ENCODE measurements at places on chromosomes 16 and 17.

GRCh38 chr16:11255737-11256660 lies at the start of gene SOCS1:
TSS of gene SOCS1 (minus strand) at chr16:11256204. CDS start at chr16:11255478, 726 bp downstream.
- DNase-seq: peak; percentile 86

DNA sequence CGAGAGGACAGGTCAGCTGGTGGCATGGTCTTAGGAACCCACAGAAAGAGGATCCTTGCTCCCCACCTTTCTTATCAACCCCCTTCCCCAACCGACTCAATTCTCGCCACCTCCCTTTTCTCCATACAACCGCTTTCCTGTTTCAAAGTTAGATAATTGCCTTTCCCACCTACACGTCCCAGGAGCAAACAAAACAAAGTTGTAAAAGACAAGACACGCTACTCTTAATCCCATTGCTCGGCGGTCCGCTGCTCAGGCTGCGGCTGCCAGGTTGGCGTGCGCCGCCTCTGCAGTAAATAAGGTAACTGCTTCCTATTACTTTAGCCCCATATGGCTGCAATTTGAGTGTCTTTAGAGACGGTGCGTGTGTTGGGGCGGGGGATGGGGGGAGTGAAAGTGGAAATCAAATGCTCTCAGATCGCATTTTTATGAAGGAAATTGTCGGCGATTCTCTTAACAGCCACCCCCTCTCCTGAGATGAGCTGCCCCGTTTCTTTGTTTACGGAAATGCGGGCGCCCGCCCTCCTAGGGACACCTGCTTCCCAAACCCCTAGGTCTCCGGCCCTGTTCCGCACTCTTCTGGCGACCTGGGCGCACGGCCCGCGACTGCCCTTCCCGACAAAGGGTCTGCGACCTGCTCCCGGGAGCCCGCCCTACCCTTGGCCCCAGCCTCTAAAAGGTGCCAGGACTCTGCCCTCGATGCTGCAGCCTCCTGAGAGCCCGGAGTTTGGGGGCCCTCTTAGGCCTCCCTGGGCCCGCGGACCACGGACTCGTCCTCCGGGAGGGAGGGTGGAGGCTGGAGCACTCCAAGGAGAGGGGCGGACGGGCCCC lies 3.7 kb upstream of the CBX8 start:
- peak; percentile 52 for DNase-seq

GRCh38 chr17:13118311-13118710 lies 100.5 kb upstream of the ELAC2 start:
- no peak for DNase-seq

DNA sequence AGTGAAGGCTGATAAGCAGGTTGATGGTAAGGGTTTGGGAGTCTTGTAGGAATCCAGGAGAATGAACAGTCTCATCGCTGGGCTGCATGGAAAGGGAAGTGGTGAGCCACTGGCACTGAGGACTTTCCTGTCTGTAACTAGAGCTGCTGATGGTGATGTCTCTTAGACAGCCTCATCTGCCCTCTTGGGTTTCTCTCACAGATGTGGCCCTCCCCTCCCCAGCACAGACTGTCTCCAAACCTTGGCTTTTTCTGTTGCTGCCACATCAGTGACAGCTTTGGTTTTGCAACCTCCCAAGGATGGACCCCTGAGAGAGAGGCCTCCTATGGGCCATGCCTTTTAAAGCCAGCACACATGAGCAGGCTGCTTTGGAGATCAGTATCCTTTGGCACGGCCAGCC lies 16.9 kb downstream of the PLCG2 start:
- no peak for DNase-seq

DNA sequence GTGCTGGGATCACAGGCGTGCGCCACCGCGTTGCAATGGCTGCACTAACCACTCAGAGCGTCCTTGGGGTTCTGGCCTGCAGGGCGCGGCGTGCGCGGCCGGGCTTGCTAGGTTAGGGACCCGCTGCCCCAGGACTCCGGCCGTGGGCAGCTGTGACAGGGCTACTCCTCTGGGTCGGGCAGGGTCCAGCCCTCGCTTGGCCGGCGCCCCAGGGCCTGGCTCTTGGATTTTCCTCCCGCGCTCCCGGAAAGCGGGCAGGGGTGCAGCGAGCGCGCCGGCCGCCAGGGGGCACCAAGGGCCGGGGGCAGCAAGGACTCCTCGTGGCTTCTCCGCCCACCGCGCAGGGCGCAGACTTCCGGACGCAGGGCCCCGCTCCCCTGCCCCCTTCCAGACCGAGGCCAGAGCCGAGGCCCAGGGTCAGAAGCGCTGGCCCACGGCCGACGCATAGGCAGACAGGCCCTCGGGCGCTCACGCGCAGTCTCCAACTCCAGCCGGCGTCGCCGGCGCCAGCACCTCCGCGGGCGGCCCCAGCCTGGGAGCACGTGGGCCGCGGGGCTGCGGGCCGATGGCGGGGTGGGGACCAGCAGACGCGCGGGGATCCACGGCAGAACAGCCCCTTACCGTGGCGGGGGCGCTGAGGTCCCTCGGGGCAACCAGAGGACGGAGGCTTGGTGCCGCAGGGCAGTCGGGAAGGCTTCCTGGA lies 355 bp downstream of the TLE7 start:
- DNase-seq: peak; percentile 32

- no peak for DNase-seq
Measured at GRCh38 chr17:18226284-18226945, 980 bp downstream of the LLGL1 start.

DNA sequence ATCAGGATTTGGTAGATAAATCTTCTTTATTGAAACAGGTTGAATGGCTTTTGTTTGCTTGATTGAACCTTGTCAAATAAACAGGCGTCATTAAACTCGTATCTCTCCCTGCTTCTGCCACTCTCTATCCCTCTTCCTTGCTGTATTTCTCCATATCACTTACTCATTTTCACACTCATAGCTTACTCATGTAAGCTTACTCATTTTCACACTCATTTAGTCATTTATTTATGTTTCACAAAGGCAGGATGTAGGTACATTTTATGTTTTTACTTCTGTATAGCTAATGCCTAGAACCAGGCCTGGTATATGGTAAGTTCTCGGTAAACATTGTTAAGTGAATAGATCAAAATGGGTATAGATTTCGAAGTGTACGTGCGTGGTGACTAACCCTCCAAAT lies 450.0 kb downstream of the PMP22 start:
- DNase-seq: no peak

DNA sequence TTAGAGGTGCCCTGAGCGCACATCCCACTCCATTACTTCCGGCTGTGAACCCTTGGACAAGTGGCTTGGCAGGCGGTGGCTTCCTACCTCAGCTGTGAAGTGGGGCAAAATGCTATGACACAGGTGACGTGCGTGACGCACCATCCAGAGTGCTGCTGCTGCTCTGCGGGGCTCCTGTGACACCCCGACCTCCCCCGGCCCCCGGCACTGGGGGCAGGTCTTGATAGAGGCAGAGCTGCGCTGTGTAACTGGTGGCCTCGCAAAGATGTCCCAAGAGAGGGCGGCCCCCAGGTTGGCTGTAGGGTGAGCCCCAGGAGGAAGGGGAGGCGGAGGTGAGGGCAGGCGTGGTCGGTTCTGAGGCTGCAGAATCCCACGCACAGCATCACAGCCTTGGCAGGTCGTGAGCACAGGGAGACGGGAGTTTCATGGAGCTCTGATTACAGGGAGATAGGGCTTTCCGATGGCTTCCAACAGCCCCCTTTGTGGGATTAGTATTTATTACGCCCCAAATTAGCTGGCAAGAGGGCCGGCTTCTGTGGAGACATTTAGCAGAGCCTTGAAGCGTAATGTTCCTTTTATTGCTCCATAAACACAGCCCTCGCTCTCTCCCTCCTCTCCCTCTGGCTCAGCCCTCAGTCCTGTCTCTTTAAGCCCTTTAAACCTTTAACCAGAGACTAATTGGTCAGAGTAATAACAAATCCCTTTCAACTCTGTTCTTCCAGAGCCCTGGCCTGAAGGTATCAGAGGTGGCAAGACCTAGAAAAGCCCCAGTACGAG lies 328.1 kb downstream of the C16orf95 start:
- DNase-seq: no peak

DNA sequence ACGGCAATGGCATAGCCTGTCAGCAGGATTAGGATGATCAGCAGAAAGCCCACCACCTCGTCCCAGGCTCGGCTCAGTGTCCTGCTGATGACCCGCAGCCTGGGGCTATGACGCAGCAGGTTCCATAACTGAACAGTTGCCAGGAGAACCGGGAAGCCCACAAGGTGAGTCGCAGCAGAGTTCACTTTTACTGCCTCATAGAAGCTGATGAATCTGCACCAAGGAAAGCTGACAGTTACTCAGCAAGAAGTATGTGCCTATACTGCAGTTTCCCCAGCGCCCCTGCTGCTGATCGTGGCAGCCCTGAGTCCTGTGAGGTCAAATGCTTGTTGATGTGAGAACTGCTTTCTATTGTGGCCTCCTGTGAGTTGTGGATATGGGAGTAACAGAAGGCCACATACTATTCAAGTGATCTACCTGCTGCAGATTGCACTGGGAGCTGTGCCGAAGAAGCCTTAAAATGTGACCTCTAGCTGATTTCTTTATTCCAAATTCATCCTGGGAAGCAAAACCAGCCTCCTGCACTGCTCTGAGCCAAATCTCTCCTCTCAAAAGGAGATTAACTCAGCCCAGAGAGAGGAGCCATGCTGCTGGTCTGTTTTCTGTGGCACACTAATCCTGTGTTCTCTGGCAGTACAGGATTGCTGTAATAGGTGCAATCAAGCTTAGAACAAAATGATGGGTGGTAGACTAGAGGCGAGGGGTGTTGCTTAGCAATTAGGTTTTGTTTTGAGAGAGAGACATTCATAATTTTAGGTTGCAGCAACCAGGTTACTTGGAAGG lies 38.8 kb downstream of the IST1 start:
- no peak for DNase-seq
